Activated T-helper 17 cell treated with anti-CD3 and anti-CD28 coated beads, Interleukin-2, amount 50 U/mL, for 72 hours (primary cell): ENCODE measurements at places on chromosomes 13 and 19.
A peak's percentile ranks its signal among the peaks of the same experiment; 100 is the strongest.

DNA sequence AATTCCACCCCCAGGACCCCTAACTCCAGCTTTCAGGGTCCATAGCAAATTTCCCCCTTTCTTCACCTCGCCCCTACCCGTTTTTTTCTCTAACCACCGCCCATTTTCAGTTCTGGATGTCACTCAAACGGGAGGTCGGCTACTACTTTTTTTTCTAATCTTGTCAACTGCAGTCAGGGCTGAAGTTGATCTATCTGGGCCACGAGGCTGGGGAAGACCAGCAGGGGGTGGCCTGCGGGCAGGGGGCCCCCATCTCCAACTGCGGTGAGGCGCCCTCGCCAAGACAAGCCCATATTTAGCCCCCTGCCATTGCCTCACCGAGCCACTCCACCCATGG, 748 bp downstream of the LHFPL6 start:
- ATAC-seq: peak; percentile 6

DNA sequence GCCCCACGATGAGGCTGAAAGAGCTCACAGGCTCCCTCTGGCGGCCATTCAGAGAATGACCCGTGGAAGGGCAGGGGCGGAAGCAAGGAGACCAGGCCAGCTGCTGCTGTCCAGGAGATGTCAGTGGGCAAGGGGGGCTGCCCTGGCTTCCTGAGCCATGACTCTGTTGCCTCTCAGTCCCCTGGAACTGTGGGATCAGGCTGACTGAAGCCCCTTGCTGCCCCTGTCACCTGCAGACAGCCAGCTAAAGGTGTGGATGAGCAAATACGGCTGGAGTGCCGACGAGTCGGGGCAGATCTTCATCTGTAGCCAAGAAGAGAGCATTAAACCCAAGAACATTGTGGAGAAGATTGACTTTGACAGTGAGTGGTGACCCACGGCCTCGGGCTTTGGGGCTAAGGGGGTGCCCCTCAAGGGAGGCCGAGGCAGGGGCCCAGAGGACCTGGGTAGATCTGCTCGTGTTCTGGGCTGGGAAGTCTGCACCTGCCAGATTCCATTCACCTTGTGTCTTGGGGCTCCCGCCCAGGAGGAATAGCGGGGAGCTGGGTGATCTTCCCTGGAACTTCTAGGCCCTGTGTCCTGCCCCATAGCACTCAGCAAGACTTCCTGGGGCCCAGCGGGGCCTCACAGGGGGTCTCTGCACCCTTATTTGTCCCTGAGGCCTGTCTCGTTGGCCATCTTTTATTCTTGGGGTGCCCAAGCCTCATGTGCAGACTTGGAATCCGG, 12.5 kb upstream of the ACTN4 start:
- no peak for ATAC-seq

DNA sequence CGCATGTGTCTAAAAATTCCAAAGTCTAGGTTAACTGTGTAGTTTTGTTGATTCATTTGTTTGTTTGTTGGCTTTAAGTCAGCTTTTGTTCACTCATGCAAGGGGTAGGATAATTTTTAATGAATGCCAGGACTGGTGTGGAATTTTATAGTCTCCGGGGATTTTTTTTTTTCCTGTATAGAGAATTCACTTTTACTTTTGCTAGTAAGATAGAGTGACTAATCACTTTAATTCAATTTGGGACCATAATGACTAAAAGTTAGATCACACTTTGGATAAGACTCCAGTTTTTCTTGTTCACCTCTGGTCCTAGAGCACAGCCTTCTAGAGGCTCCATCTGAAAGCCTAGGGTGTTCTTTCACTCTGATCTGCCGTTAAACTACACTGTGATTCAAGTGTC, 1690.0 kb downstream of the PCDH9 start:
- no peak for ATAC-seq

GRCh38 chr19:46137915-46138473, 10.0 kb upstream of the IGFL2 start:
- ATAC-seq: peak; percentile 58

GRCh38 chr19:45477713-45478453, 10.1 kb downstream of the FOSB start:
- peak; percentile 40 for ATAC-seq

GRCh38 chr19:47447470-47448359, 24.0 kb downstream of the SLC8A2 start:
- ATAC-seq: peak; percentile 68

- peak; percentile 38 for ATAC-seq
These were observed 395.9 kb downstream of the KCNRG start for GRCh38 chr13:50410921-50411746.

GRCh38 chr13:106709522-106709921, 141.6 kb upstream of the ARGLU1 start:
- ATAC-seq: no peak

- ATAC-seq: no peak
These were observed 4.9 kb downstream of the FLT1 start for GRCh38 chr13:28490061-28490460.

DNA sequence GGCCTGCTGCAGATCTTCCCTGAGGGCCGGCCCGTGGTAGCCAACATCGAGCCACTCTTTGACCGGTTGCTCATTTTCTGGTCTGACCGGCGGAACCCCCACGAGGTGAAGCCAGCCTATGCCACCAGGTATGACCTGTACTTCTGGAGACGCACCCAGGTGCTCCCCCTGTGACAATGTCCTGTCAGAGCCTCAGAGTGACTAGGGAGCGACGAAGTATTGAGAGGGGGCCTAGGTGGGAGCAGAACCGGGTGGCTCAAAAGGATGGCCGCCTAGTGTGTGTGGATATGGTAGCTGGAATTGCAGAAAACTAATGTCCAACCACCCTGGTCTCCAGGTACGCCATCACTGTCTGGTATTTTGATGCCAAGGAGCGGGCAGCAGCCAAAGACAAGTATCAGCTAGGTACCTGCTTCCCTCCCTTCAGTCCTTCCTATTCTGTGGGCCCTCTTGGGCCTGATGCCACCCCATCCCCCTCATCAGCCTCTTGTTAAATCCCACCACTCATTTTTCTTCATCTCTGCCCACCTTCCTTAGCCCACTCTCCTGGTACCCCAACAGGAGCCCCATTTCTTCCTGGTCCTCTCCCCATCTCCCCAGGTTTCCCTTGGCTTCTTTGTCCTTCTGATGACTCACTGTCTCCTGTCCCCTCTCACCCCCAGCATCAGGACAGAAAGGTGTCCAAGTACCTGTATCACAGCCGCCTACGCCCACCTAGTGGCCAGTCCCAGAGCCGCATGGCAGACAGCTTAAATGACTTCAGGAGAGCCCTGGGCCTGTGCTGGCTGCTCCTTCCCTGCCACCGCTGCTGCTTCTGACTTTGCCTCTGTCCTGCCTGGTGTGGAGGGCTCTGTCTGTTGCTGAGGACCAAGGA, 8.4 kb downstream of the EGLN2 start:
- ATAC-seq: no peak

- ATAC-seq: no peak
These were observed 1198.7 kb upstream of the ATXN8OS start for GRCh38 chr13:68908879-68909278.

DNA sequence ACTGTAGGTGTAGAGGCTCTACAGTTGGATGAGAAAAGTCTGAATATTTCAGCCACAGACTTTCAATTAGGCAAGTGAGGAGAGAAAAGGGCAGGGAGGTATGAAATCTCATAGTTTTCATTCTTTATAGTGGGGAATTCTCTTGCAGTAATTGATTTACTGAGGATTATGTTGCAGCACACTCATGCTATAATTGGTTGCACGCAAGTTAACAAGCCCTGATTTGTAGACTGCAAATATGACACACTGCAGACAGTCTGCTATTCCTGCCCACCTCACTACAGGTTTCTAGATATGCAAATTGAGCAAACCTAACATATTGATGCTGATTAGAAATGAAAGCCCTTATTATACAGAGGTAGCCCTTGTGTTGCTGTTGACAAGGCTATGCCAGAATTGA, 139.4 kb downstream of the LHFPL6 start:
- ATAC-seq: no peak

DNA sequence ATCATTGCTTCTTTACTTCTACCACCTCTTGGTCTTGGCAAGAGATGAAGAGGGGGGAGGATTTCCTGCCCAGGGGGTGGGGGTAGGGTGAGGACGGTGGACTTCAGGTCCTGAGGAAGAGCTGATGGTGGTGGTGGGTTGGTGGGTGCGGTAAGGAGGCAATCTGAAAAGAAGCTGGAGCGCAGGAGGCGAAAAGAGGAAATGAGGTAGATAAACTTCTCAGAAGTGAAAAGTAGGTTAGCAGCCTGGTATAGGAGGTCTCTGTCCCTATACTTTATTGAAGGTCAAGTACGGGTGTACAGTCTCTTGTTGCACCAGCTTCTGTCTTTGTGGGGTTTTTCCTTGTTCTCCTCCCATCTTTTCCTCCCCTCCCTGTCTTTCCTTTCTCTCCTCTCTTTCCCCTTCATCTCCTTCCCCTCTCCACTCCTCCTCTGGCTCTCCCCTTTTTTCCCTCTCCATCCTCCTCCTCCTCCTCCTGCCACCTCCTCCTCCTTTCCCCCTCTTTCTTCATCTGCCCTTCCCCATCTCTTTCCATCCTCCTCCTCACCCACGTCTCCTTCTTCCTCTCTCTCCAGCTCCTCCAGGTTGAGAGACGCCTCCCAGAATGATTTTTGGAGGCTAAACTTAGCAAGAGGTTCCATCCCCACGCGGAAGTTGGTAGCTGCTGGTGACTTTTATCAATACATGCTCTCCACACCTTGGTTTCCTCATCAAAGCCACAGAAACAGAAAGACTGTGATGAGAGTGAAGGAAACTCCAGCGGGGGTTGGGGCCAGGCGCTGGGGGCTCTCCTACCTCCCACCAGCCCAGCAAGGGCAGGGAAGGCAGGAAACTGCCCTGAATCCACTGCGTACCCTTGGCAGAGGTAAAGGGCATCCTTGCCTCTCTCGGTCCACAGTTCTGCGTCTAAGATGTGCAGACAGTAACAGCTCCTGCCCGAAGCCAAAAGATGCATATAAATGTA, 15.3 kb downstream of the TNFSF14 start:
- ATAC-seq: peak; percentile 87

GRCh38 chr13:48317511-48318376, 14.2 kb downstream of the RB1 start:
- ATAC-seq: peak; percentile 13

DNA sequence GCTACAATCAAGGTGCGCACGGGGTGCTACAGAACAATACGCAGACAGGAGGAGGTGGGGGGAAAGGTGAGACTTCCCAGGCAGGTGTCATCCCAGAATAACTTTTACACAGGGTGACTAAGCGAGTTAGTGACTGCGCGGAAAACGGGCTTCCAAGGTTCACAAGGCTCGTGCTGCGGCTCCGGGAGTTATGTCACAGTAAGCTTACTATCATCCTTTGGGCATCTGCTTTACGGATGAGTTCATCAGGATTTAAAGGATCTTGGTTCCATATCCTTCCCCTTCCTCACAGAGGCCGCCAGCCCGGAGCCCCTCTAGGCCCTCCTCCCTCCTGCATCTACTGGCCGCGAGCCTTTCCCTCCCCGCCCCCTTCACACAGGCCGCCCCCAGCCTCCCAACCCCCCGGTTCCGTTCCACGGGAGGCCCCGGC, 474 bp upstream of the IFT88 start:
- peak; percentile 34 for ATAC-seq

DNA sequence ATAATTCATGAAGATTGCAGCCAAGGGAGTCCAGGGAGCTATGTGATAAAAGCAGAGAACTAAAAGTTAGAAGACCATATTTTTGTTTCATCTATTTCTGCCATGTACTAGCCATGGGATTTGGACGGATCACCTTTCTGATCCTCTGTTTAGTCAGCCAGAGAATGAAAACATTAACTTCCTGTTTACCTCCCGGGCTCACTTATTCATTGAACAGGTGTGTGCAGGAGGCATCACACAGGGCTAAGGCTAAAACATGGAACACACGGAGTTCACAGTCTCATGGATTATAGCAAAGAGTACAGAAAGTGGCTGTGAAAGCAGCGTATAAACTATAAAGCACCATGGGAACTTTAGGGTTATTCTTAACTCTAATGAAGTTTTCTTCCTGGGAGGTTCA, 96.8 kb downstream of the GPR12 start:
- no peak for ATAC-seq

DNA sequence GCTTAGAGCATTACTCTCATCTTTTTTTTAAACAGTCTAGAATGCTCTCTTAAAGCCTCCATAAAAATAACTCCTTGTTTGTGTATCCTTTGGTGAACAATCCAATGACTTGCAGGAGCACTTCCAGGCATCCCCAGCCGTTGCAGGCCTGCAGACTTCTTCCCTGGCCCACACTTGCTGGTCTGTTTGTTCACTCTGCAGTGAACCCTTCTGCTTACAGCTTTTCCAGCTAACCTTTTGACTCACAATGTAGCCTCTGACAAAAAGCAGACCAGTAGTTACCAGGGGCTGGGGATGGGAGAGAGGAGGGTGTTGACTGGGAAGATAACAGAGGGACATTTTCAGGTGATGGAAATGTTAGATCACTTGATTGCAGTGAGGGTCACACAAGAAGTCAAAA, 9.1 kb downstream of the GPR42 start:
- ATAC-seq: no peak

DNA sequence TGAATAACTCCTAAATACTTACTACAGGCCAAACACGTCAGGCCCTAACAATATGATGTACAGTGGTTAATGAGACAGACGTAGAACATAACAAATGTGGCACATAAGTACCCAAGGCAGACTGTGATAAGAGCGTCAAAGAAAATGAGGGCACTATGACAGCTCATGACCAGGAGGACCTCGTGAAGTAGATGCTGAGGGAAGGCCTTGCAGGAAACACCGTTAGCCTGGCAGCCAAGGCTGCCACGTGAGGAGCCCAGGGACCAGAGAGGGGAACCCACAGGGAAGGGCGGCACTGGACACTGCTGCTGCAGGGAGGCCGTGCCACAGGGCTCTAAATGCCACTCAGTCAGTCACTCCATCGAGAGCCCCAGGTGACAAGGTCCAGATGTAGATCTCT, 5.7 kb downstream of the TUBGCP3 start:
- no peak for ATAC-seq

GRCh38 chr19:29290853-29291252, 77.9 kb upstream of the UQCRFS1 start:
- no peak for ATAC-seq
